ENCODE measurements at places on chromosomes 7 and 10. TPM values are rescaled to one million over a fixed set of nuclear protein-coding genes. Genes with fewer than 3 reads are reported as not detected.

- H3K36me3 ChIP-seq: no peaks in the 10 kb centered on the region
- no peak for DNase-seq
- H3K27me3 ChIP-seq: peaks cover 21% of the 10 kb centered on the region
- peak overlapping the region; percentile 25 for H3K4me3 ChIP-seq
- H3K4me1 ChIP-seq: no peaks in the 10 kb centered on the region
Observed at GRCh38 chr7:41700044-41700471, 2.8 kb downstream of the INHBA start.

- no peaks in the 10 kb centered on the region for H3K36me3 ChIP-seq
- no peak overlapping the region for H3K27ac ChIP-seq
- H3K27me3 ChIP-seq: no peaks in the 10 kb centered on the region
- H3K4me3 ChIP-seq: no peak overlapping the region
- DNase-seq: no peak
- H3K4me1 ChIP-seq: no peaks in the 10 kb centered on the region
Observed at GRCh38 chr10:21458126-21458871, 67.2 kb downstream of the SKIDA1 start.

GRCh38 chr7:90570373-90570959, 25.7 kb upstream of the CDK14 start:
- H3K27ac ChIP-seq: no peak overlapping the region
- H3K4me1 ChIP-seq: no peaks in the 10 kb centered on the region
- H3K27me3 ChIP-seq: no peaks in the 10 kb centered on the region
- H3K4me3 ChIP-seq: no peak overlapping the region
- H3K36me3 ChIP-seq: no peaks in the 10 kb centered on the region

GRCh38 chr7:44279731-44280505, 45.5 kb downstream of the CAMK2B start:
- no peaks in the 10 kb centered on the region for H3K36me3 ChIP-seq
- H3K4me1 ChIP-seq: no peaks in the 10 kb centered on the region
- no peak overlapping the region for H3K4me3 ChIP-seq
- no peak overlapping the region for H3K27ac ChIP-seq

- no peak overlapping the region for H3K27ac ChIP-seq
- H3K36me3 ChIP-seq: no peaks in the 10 kb centered on the region
- no peak for DNase-seq
Observed at GRCh38 chr7:122736183-122736582, 33.5 kb upstream of the RNF148 start.

Gene KCND2
- total RNA-seq: 1.2 TPM

All from pancreas (tissue), 10 donors.